ENCODE measurements at places on chromosomes 16 and 17. TPM values are rescaled to one million over a fixed set of nuclear protein-coding genes. Genes with fewer than 3 reads are reported as not detected.

The CYB5B gene
- 53.2 TPM for total RNA-seq

The ATP2C2 gene
- not detected for total RNA-seq

The CBX2 gene
- total RNA-seq, result 3.5 TPM

The HOXB2 gene
- 4.9 TPM for total RNA-seq

The KCNG4 gene
- not detected for total RNA-seq

The NLE1 gene
- 3.8 TPM for total RNA-seq

The PLLP gene
- total RNA-seq, result 1.2 TPM

The CDC6 gene
- 0.75 TPM for total RNA-seq

The PRDM7 gene
- total RNA-seq, result not detected

The NATD1 gene
- 14.4 TPM for total RNA-seq

The PMFBP1 gene
- total RNA-seq, result 0.08 TPM

The LAT gene
- total RNA-seq, result 2.0 TPM

- no peak for DNase-seq
Measured at GRCh38 chr17:75981019-75981615, 2.1 kb downstream of the TEN1 start.

DNA sequence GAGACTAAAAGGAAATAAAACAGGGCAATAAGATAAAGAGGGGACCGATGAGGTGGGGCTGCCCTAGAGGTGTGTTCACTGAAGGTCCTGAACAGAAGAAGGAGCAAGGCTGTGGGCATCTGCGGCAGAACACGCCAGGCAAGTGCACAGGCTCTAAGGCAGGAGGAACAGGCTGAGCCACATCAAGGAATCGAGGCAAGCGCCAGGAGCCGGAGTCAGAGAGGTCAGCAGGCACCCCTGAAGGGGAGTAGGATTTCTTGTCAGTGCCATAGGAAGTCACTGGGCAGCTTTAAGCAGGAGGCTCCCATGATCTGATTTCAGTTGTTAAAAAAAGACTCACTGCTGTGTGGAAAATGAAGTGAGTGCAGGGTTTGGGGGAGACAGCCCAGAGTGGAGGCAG lies 186.5 kb downstream of the KATNIP start:
- no peak for DNase-seq

GRCh38 chr16:87601401-87601981 lies 817 bp upstream of the JPH3 start:
- no peak for DNase-seq

GRCh38 chr17:1220346-1220745 lies 40.6 kb upstream of the ABR start:
- DNase-seq, result no peak

DNA sequence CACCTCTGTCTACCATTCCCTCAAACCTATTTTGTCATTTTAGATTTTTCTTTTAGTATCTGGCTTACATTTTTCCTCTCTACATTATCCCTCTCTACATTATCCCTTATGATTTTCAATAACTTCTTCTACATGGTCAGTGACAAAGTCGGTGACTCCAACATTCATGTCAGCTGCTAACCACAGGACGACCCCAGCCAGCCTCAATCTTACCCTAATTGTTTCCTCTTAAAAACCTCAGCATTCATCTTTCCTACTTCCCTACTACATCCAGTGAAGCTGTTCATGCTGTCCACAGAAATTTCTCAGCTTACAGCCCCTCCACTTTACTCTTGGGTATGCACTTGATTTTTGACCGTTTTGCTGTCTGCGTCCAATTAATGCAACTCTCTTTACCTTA lies 8.3 kb downstream of the MYH10 start:
- no peak for DNase-seq

DNA sequence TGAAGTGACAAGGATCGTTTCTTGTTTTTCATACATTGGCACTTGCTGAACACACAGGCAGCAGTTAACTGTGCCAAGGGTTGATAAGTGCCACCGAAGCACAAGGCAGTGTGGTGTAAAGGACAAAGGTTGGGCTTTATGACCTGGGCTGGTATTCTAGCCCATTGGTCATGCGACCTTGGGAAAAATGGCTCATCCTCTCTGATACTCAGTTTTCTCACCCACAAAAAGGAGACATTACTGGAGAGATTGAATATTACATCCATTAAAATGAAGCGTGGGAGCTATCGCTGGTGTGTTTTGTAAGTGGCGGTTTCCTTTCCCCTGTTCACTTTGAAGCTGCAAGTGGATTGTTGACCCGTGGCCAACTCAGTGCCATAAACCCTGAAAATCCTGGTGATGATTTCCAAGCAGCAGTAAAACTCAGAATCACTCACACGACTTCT lies 216.9 kb downstream of the HAPSTR1 start:
- DNase-seq, result no peak

- DNase-seq, result no peak
Measured at GRCh38 chr16:50950955-50951354, 200.1 kb downstream of the SALL1 start.

DNA sequence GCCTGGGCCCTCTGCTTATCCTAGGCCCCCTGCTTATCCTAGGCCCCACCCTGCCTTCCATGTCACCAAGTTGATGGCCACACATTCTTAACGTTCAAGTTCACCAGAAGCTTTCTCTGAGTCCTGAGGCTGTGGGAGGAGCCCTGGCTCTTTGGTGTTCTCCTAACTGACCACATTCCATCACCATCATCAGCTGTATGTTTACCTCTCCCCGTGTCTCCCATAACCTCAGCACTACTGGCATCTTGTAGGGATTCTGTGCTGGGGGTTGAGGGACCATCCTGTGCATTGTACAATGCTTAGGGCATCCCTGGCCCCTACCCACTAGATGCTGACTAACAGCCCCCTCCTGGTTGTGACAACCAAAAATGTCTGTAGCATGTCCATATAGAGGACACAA lies 99.3 kb downstream of the NDE1 start:
- no peak for DNase-seq

DNA sequence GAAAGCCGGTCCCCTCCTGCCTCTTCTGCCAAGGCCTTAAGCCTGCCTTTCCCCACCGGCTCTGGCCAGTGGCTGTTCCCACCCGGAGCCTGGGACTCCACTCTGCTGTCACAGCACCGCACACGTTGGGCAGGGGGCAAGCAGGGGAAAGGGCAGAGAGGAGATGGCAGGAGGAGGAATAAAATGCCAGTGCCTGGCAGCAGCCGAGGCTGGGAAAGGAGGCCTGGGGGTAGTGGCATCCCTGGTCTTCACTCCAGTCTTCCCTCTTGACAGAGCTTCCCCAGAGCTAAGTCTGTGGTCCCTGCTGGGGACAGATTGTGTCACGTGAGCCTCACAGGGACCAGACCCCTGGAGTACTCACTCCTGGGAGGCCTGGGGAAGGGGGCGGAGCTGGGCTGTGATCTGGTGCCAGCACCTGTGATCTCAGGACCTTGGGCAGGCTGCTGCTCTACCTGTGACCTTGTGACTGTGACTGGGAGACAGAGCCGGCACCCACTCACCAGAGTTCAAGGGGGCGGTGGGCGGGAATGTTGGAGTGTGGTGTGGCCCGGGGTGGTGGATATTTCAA lies 97.2 kb upstream of the GSE1 start:
- DNase-seq, result no peak

DNA sequence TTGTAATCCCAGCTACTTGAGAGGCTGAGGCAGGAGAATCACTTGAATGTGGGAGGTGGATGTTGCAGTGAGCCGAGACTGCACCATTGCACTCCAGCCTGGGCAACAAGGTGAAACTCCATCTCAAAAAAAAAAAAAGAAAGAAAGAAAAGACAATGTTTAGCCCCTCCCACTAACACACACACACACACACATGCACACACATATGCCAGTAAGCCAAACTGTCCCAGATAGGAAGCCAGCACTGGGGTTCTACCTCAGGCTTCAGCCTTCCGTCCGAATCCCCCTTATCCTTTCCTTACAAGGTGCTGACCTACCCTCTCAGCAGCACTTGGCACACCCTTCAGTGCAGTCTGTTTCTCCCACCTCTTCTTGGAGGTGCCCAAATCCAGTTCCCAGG lies 8.7 kb upstream of the KCNH6 start:
- DNase-seq, result no peak

DNA sequence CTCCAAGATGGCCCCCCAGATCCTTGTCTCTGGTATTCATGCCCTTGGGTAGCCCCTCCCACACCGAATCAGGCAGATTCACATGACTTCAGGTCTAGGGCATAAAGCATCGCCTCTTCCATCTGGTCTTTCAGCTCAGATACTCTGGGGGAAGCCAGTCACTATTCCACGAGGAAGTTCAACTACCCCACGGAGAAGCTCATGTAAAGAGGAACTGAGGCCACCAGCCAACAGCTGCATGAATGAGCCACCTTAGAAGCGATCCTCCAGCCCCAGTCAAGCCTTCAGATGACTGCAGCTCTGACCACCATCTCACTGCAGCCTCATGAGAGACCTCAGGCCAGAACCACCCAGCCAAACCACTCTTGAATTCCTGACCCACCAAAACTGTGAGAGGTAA lies 54.1 kb downstream of the SOCS3 start:
- no peak for DNase-seq

DNA sequence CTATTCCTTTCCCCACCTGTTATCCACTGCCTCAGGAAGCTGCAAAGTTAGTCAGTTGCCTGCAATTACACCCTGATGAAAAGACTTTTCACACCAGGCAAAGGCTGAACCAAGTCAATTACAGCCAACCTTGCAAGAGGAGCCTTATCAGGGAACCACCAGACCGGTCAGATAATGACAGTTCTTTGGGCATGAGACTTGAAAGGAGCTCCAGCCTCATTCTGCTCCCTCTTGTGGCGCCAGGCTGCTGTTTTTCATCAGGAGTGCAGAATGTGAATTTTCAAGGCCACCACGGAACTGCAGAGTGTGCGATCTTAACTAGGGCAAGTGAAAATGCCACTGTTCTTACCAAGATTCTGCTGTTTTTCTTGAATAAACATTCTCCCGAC lies 22.5 kb downstream of the DNAI2 start:
- no peak for DNase-seq

GRCh38 chr17:81148571-81148970 lies 16.7 kb upstream of the PVALEF start:
- DNase-seq, result no peak

GRCh38 chr16:64924086-64924485 lies 197.8 kb downstream of the CDH11 start:
- DNase-seq, result no peak
